Left ventricle myocardium inferior (tissue), 1 donor: ENCODE measurements at places on chromosomes 12 and 14.

- H3K27ac ChIP-seq: peak overlapping the region; percentile 33
- H3K27me3 ChIP-seq: no peaks in the 10 kb centered on the region
- no peaks in the 10 kb centered on the region for H3K36me3 ChIP-seq
Observed at GRCh38 chr12:79547735-79548609, 142.8 kb downstream of the PAWR start.

- no peak for DNase-seq
- no peak overlapping the region for H3K27ac ChIP-seq
- peaks cover 7% of the 10 kb centered on the region for H3K4me1 ChIP-seq
Observed at GRCh38 chr12:64001439-64001838, 156.9 kb downstream of the SRGAP1 start.

DNA sequence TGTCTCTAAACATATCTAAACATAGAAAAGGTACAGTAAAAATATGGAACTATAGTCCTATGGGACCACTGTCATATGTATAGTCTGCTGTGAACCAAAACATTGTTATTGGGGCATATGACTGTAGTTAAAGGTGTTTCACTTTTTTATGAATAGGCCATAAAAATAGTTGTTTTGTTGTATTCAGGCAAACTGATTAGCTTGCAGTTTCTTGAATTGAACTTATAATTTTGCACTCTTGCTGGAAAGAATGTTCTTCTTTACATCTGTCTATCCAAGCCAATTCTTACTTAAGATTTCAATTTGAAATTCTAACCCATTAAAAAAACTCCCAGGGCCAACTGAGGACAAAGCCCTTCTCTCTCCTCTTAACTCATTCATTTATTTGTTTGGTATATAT lies 234.1 kb downstream of the NOVA1 start:
- no peak overlapping the region for H3K4me3 ChIP-seq
- DNase-seq: no peak
- no peaks in the 10 kb centered on the region for H3K4me1 ChIP-seq

- no peak overlapping the region for H3K4me3 ChIP-seq
- H3K36me3 ChIP-seq: no peaks in the 10 kb centered on the region
- H3K27me3 ChIP-seq: no peaks in the 10 kb centered on the region
- DNase-seq: no peak
Observed at GRCh38 chr12:39010406-39010805, 105.0 kb upstream of the CPNE8 start.

DNA sequence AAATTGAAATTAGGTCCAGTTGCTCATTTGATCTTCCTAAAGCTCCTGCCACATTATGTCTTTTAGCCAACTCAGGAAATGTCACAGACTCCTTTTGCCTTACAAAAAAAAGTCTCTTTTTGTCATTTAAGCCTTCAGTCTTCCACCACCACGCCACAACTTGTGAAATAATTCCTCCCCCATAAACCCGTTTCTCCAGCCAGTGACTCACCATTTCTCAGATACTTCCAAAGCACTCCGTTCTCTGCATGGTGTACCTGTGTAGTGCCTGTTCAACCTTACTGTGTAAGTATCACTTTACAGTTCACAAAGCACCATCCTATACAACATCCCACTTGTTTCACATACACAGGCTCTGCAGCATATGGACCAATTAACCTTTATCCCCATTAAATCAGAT lies 139.5 kb upstream of the AEBP2 start:
- H3K4me3 ChIP-seq: no peak overlapping the region
- H3K27ac ChIP-seq: no peak overlapping the region
- H3K4me1 ChIP-seq: no peaks in the 10 kb centered on the region
- peaks cover 40% of the 10 kb centered on the region for H3K36me3 ChIP-seq
- no peak for DNase-seq

DNA sequence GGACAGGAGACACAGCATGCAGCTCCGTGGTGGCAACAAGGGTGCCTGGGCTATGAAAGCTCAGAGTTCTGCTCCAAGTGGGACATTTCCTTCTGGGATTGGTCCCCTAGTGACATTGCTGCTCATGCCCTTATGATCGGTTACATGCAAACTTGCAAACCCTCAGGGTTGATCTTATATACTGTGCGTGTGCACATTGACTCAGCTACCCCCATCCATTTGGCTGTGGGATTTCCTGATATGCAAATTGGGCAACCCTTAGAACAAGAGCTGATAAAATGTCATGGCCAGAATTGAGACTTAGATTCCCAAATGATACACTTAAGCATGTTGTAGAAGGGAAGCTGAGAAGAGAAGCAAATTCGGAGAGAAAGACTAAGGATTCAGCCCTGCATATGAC lies 72.8 kb upstream of the BDKRB2 start:
- DNase-seq: no peak
- peaks cover 17% of the 10 kb centered on the region for H3K27me3 ChIP-seq
- no peaks in the 10 kb centered on the region for H3K4me1 ChIP-seq
- H3K4me3 ChIP-seq: no peak overlapping the region

GRCh38 chr12:111155521-111155920 lies 213.4 kb downstream of the PHETA1 start:
- no peak overlapping the region for H3K4me3 ChIP-seq
- H3K36me3 ChIP-seq: no peaks in the 10 kb centered on the region
- H3K27me3 ChIP-seq: peaks cover 79% of the 10 kb centered on the region
- DNase-seq: no peak
